ENCODE measurements at places on chromosomes 1 and 21.

DNA sequence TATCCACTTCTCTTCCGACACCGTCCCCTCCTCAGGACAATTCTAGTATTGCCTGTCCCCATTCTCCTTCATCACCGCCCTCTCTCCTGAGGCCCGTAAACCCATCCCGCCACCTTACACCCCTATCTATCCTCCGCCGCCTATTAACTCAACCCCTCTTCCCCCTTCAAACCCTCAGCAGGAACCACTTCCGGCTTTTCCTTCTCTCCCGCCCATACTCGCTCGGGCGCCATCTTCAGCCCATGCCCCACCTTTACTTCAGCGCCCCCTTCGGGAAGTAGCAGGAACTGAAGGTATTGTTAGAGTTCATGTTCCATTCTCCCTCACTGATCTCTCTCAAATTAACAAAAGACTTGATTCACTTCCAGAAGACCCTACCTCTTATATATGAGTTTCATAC lies 31.6 kb downstream of the VN1R5 start:
- DNase-seq, result no peak

DNA sequence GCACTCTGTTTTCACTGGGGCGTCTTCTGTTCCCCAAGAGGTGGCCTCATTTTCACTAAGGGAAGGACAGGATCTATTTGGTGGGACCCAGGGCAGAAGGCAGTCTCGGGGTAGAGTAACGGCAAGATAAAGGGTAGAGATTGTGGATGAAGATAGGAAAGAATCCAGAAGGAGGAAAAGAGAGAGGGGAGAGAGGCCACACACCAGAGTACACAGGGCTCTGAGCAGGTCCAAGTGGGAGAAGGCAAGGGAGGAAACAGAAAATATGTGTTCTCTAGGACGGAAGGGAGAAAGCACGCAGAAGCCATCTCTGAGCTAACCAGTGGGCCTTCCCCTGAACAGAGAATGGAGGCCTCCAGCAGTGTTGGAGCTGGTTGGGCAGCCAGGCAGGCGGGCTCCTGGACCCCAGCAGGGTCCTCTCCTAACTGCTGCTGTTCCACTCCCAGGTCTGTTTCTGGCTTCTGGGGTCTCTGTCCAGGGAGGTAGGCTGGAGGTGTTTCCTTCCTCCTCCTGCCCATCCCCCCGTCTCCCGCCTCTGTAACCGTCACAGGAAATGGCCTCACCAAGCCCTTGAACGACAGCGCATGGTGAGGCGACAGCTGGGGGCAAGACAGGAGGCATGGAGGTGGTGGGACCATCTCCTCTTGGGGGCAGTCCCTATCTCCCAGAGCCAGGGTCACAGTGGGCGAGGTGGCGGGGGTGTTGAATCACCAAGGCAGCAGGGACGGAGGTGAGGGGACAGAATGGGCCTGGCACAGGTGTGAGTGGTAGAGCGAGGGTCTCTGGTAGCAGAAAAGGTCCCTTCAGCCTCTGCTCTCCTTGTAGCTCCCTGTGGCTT lies 649 bp downstream of the PTPN7 start:
- peak; percentile 56 for DNase-seq

DNA sequence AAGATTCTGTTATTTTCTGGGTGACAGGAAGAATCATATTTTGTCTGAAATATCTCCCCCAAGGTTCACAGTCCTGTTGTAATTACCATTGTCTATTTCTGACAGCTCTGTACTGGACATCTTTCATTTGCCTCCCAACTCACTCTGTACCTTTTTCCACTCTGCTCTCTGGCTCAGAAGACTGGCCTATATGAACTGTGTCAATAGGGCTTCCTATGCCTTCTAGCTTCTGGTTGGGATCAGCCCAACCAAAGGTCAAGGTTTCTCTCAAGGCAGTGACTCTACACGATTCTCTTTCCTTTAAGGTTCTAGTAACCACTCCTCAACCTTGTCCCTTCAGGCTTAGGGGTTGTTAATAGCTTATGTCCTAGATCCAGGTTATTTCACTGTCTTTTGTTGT lies 17.5 kb downstream of the KLHL12 start:
- DNase-seq, result no peak

GRCh38 chr1:42793824-42794223 lies 9.0 kb downstream of the TMEM269 start:
- no peak for DNase-seq

- no peak for DNase-seq
Measured at GRCh38 chr1:24707687-24708086, 37.6 kb upstream of the CLIC4 start.

DNA sequence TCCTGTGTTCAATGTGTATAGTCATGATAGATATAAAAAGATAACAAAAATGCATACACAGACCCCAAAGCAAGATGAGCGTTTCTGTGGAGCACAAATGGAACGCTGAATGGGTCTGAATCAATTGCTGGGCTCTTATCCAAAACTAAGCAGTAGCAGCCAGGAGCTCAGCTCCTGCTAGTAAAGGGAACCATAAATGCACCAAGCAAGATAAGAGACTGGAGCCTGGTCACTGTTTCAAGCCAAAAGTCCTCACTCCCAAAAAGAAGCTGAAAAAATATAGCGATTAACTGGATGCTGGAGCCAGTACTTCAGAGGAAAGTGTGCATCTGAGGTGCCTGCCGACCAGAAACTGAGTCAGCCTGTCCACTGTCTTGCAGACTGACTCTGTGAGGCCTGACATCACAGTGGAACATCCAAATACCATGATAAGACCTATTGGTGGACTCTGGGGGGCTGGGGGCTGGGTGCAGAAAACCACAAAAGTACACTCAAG lies 68.9 kb downstream of the LRRC8C start:
- DNase-seq, result no peak

GRCh38 chr1:100359139-100359538 lies 6.8 kb downstream of the CDC14A start:
- no peak for DNase-seq

- no peak for DNase-seq
Measured at GRCh38 chr1:17914131-17914530, 159.0 kb downstream of the ACTL8 start.

- DNase-seq, result no peak
Measured at GRCh38 chr1:31617916-31618746, 642 bp downstream of the HCRTR1 start.

GRCh38 chr1:173507205-173507846 lies 30.2 kb downstream of the PRDX6 start:
- DNase-seq, result no peak

DNA sequence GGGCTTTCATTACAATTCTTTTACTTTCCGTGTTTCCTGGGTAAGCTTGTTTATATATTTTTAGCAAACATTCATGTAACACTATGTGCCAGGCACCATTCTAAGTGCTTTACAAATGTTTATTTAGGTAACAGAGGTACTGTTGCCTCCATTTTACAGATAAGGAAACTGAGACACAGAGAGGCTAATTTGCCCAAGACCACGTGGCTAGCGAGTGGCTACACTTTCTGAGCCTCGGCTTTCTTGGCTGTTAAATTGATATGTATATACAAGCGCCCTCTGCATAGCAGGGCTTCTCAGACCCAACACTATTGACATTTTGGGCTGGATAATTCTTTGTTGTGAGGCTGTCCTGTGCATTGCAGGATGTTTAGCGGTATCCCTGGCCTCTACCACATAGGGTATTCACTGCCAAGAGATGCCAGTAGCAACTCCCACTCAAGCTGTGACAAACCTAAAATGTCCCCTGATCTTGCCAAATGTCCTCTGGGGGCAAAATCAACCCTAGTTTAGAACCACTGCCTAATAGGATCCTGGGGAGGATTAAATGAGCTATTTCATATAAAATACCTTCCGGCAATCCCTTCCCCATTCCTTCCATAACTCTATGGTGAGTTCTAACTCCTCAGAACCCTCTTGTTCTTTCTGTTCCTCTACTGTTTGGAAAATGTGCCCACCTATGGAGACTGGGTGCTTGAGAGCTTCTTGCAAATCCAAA lies 17.2 kb upstream of the ID3 start:
- no peak for DNase-seq

DNA sequence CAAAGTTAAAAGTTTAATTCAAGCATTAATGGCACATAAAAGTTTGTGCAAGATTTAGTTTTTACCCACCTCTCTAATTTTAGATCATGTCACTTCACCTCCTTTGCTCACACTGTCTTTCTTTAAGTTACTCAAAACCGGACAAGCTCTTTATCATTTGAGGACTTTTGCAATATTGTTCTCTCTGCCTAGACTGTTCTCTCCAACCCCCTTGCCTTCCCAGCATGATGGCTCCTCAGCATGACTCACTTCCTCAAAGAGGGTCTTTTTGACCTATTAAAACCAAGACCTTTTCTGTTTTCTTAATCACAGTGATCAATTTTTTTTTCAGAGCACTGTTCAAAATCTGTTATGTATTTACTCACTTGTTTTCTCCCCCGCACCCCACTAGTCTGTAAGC lies 61.3 kb downstream of the XKR8 start:
- DNase-seq, result no peak

- no peak for DNase-seq
Measured at GRCh38 chr1:20884513-20884912, 97.4 kb upstream of the HP1BP3 start.

GRCh38 chr1:87230501-87230900 lies 98.2 kb upstream of the LMO4 start:
- DNase-seq, result no peak

DNA sequence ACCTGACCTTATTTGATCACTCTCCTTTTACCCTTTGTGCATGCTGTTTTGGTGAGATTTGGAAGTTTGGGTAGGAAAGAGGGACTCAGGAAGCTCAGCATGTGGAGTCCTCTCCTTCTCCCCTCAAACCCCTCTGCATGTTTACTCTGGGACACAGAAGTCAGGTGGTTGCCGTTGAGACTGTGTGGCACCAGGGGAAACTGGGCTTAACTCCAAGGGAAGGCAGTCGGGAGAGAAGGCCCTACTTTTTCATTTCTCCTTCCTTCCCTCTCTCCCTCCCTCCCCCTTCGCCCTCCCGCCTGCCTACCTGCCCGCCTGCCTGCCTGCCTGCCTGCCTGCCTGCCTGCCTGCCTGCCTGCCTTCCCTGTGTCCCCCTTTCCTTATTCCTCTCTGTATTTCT lies 34.8 kb upstream of the TTC22 start:
- DNase-seq, result no peak

- no peak for DNase-seq
Measured at GRCh38 chr1:20324704-20325406, 34.2 kb downstream of the VWA5B1 start.

- DNase-seq, result no peak
Measured at GRCh38 chr1:3590951-3591865, 20.1 kb downstream of the MEGF6 start.
